ENCODE measurements at places on chromosomes 11 and 22.

DNA sequence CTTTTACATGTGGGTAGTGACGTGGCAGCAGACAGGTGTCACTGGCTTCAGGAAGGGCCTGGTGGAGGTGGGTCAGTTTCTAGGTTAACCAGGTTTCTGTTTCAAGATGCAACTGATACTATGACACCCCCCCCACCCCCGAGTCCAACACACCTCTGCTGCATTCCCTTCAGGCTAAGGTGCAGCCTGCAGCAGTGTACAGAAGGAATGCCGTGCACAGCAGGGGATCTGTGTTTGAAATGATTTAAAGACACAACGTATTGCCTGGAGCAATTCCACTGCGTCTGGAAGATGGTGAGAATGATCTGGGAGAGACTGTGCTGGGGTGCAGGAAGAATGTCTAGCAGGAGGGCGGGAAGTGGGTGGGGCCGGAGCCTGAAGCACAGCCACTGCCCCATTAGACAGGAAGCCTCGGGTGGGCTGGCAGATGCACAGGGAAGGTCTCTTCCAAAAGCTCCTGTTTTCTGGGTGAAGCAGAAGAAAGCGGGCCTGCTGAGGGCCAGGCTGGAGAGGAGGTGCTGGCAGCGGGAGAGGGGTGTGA lies 11.9 kb upstream of the TESMIN start:
- no peaks in the 10 kb centered on the region for H3K27me3 ChIP-seq
- no peak overlapping the region for H3K4me3 ChIP-seq
- ATAC-seq = no peak
- peaks cover 47% of the 10 kb centered on the region for H3K36me3 ChIP-seq

GRCh38 chr11:132746305-132746704 lies 786.0 kb downstream of the OPCML start:
- ATAC-seq = no peak
- no peaks in the 10 kb centered on the region for H3K36me3 ChIP-seq
- H3K4me3 ChIP-seq = no peak overlapping the region

GRCh38 chr11:67691149-67691548 lies 16.7 kb upstream of the ALDH3B2 start:
- no peak overlapping the region for H3K27ac ChIP-seq
- H3K36me3 ChIP-seq = no peaks in the 10 kb centered on the region
- ATAC-seq = no peak
- H3K4me3 ChIP-seq = no peak overlapping the region

DNA sequence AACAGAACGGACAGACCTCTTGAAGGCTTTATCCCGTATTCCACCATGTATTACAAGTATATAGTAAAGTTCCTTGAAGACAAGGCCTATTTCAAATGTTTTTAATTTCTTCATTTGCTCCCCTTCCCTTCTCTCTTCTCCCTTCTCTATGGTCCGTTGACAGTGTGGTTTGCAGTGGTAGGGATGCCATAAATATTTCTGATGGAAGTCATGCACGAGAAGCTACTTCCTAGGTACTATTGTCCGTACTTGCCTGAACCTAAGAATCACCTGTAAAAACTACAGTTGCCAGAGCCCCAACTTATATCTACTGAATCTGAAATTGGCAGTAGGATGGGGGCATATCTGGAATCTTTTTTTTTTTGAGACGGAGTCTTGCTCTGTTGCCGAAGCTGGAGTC lies 2.8 kb downstream of the PISD start:
- no peak for ATAC-seq
- peak overlapping the region; percentile 98 for H3K4me3 ChIP-seq
- no peaks in the 10 kb centered on the region for H3K27me3 ChIP-seq

GRCh38 chr11:44268614-44269080 lies 41.3 kb downstream of the ALX4 start:
- no peak overlapping the region for H3K4me3 ChIP-seq
- no peak for ATAC-seq
- H3K4me1 ChIP-seq = no peaks in the 10 kb centered on the region
- no peaks in the 10 kb centered on the region for H3K36me3 ChIP-seq
- H3K27ac ChIP-seq = no peak overlapping the region

GRCh38 chr11:112563808-112564207 lies 303.1 kb upstream of the PLET1 start:
- no peak overlapping the region for H3K4me3 ChIP-seq
- no peaks in the 10 kb centered on the region for H3K36me3 ChIP-seq
- no peak overlapping the region for H3K27ac ChIP-seq
- no peaks in the 10 kb centered on the region for H3K4me1 ChIP-seq

DNA sequence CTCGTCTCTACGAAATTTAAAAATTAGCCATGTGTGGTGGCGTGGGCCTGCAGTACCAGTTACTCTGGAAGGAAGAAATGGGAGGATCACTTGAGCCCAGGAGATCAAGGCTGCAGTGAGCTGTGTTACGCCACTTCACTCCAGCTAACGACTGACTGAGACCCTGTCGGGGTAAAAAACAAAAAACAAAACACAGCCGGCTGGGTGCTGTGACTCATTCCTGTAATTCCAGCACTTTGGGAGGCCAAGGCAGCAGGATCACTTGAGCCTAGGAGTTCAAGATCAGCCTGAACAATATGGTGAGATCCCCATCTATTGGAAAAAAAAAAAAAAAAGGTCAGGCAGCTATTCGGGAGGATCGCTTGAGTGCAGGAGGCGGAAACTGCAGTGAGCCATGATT lies 2.4 kb downstream of the PAFAH1B2 start:
- H3K27ac ChIP-seq = no peak overlapping the region
- no peaks in the 10 kb centered on the region for H3K27me3 ChIP-seq
- peaks cover 55% of the 10 kb centered on the region for H3K36me3 ChIP-seq
- H3K4me1 ChIP-seq = peaks cover 16% of the 10 kb centered on the region

GRCh38 chr11:106442032-106442431 lies 364.6 kb downstream of the AASDHPPT start:
- no peak overlapping the region for H3K27ac ChIP-seq
- H3K27me3 ChIP-seq = no peaks in the 10 kb centered on the region
- no peak overlapping the region for H3K4me3 ChIP-seq
- no peaks in the 10 kb centered on the region for H3K4me1 ChIP-seq

DNA sequence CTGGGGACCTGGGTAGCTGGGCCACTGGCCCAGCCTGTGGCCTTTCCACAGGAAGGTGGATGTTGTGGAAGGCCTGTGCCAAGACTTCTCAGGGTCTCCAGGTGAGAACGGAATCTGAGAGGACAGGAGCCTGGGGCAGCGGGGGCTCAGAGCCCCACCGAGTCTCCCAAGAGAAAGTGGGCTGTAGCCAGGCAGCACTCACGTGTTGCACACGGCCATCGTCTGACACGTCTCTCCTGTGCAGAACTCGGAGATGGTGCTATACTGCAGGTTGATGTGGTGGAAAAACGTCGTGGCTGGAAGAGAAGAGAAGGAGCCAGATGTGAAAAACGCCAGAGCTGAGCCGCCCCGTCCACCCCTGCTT lies 6.4 kb downstream of the MOB2 start:
- ATAC-seq = no peak
- H3K27ac ChIP-seq = no peak overlapping the region
- peaks cover 2% of the 10 kb centered on the region for H3K4me1 ChIP-seq
- H3K36me3 ChIP-seq = peaks cover 43% of the 10 kb centered on the region
- H3K4me3 ChIP-seq = no peak overlapping the region

DNA sequence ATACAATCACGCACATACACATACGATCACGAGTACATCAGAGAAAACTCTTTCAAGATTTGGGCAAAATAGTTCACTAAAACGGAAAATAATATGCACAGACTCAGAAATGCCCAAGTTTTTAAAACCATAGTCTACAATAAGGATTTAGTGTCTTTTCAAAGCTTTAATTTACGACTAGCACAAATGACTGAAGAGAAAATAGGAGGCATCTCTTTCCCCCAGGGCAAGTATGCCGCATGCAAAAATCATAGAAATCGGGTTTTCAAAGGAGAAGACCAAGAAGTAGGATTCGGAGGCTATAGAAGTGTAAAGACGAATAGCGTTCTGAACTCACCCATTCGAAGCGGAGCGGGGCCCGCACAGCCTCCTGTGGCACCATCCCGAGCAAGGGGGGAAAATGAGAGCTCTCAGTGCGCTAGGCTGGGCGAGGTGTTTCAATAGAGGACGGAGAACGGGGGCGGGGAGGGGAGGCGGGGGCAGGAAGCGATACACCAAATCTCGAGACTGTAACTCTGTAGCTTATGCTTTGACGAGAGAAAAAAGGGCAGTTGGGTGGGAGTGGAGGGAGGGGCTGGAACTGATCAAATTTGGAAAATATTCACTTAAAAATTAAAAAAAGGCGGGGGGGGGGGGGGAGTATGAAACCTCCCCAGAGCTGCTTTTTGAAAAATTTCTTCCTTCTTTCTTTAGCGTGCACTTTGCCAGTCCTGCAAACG lies 15.8 kb downstream of the BLID start:
- no peak for ATAC-seq
- H3K27me3 ChIP-seq = peaks cover 28% of the 10 kb centered on the region
- H3K4me3 ChIP-seq = peak overlapping the region; percentile 6
- H3K36me3 ChIP-seq = no peaks in the 10 kb centered on the region
- H3K27ac ChIP-seq = no peak overlapping the region

- ATAC-seq = no peak
- H3K4me3 ChIP-seq = no peak overlapping the region
- H3K36me3 ChIP-seq = no peaks in the 10 kb centered on the region
- H3K27ac ChIP-seq = no peak overlapping the region
- no peaks in the 10 kb centered on the region for H3K4me1 ChIP-seq
Observed at GRCh38 chr11:115780646-115781362, 276.6 kb upstream of the CADM1 start.

- no peaks in the 10 kb centered on the region for H3K4me1 ChIP-seq
- H3K36me3 ChIP-seq = no peaks in the 10 kb centered on the region
Observed at GRCh38 chr11:63490551-63491239, at the start of gene PLAAT5. Gene PLAAT5 (minus strand): TSS chr11:63491167. CDS start chr11:63491034, 133 bp downstream.

DNA sequence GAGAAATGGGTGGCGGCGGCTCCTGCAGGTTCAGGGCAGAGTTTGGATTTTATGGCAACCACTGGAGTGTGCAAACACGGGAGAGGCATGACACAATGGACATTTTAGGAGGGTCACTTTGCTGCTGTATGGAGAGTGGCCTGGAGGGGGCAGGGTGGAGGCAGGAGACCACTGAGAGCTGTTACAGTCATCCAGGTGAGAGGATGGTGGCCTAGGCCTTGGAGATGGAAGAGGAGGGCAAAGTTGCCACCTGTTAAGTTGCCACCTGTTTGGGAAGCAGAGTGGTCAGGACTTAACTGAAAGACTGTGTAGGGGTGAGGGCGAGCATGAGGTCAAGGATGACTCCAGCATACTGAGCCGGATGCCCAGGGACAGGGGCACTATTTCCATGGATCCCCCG lies 2.3 kb upstream of the RAD9A start:
- peak overlapping the region; percentile 74 for H3K27ac ChIP-seq
- ATAC-seq = peak; percentile 58
- no peaks in the 10 kb centered on the region for H3K27me3 ChIP-seq
- peak overlapping the region; percentile 70 for H3K4me3 ChIP-seq
- peaks cover 15% of the 10 kb centered on the region for H3K4me1 ChIP-seq
- H3K36me3 ChIP-seq = peaks cover 18% of the 10 kb centered on the region

- no peak for ATAC-seq
- H3K36me3 ChIP-seq = no peaks in the 10 kb centered on the region
- no peak overlapping the region for H3K27ac ChIP-seq
- H3K4me3 ChIP-seq = no peak overlapping the region
- peaks cover under 1% of the 10 kb centered on the region for H3K4me1 ChIP-seq
- H3K27me3 ChIP-seq = no peaks in the 10 kb centered on the region
Observed at GRCh38 chr11:134282121-134283045, 6.2 kb downstream of the GLB1L3 start.

DNA sequence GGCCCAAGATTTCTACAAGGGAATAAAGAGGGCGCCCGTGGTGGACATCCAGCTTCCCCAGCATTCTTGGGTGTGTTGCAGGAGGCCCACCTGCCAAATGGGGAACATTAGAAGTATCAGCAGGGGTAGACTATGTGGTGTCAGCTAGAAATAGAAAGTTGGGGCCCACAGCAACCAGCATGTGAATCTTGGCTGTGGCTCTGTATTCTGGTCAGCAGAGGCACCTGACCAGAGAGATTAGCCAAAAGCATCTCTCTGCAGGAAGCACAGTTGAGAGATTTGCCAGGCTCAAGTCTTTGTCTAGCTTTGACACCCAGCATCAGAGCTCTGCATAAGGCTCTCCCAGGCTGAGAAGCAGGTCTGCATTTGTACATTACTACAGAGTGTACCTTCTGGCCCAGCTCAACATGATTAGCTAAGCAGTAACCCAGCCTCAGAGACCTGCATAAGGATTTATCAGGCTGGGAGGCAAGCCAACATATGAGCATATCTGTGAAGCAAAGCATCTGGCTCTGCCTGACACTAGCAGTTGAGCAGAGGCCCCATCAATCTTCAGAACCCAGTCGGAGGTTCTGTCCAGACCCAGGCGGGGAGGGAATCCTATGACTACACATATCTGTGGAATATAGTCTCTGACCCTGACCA lies 79.9 kb downstream of the MS4A13 start:
- no peak overlapping the region for H3K4me3 ChIP-seq
- no peak for ATAC-seq
- H3K27me3 ChIP-seq = peaks cover 9% of the 10 kb centered on the region
- no peaks in the 10 kb centered on the region for H3K4me1 ChIP-seq
- no peaks in the 10 kb centered on the region for H3K36me3 ChIP-seq

GRCh38 chr22:33793475-33793874 lies 126.8 kb downstream of the LARGE1 start:
- no peak overlapping the region for H3K27ac ChIP-seq
- no peak for ATAC-seq
- no peaks in the 10 kb centered on the region for H3K36me3 ChIP-seq
- H3K4me3 ChIP-seq = no peak overlapping the region
- peaks cover 6% of the 10 kb centered on the region for H3K27me3 ChIP-seq

DNA sequence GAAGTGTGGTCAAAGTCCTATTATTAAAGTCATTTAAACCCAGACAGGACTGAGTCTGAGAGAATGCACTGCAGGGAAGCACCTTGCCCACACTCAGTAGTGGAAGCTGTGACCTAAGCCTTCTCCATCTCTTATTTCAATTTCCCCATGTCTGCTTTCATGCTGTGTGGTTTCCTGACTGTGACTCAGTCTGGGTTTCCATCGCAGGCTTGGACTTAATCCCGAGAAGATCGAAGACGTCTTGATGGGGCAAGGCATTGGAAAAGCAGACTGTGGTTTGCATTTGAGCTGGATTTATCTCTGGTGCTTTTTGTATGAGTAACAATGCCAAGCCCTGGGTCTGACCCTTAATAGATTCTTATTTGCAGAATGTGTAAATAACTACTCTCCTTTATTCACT lies 238.9 kb downstream of the NTM start:
- H3K27me3 ChIP-seq = peaks cover 16% of the 10 kb centered on the region
- H3K4me3 ChIP-seq = no peak overlapping the region

DNA sequence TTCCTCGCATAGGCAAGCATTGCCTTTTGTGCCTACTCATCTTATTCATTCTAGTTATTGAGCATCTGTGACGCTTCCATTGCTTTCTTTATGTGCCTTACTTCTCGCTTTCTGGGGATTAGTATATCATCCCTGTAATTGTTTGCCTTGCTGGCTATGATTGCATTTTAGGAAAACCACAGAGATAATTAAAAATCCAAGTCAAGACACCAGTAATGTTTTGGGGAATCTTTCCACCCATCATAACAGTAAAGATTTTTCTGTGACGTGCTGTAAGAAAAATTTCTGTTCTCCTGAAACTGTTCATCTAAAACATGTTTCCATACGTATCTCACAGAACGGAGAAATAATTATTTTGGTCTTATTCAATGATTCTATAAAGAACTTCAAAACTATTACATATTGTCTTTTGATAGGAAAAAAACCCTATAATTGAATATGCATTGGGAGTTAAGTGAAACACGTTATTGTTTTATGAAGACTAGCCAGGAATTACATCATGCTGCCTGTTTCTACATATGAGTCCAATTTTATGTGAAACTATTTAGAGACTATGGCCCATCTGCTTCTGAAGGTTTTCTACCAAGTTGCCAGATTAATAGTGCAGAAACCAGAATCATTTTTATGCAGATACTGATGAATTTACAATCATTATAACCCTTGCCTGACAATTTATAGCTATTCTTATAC lies 133.7 kb upstream of the FIBIN start:
- H3K36me3 ChIP-seq = no peaks in the 10 kb centered on the region
- ATAC-seq = no peak
- H3K4me1 ChIP-seq = no peaks in the 10 kb centered on the region
- H3K27ac ChIP-seq = no peak overlapping the region
